ENCODE measurements at places on chromosomes 12 and 14.

- DNase-seq = no peak
These were observed 127.7 kb downstream of the SPTSSA start for GRCh38 chr14:34334329-34334728.

DNA sequence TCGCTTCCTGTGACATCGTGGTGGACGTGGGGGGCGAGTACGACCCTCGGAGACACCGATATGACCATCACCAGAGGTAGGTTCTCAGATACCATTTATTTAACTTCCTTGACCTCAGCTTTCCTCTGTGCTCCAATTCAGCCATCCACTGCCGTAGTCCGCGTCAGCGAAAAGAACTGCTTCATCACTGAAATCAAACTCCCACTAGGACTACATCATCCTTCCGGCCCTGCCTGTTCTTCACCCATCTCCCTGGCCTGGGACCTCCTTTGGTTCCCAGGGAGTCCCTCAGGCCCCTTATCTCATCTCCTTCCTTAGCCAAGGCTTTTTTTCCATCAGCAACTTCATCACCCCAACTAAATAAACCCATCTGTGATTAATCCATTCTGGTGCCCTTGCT, 692 bp downstream of the MYG1 start:
- peak; percentile 53 for DNase-seq

DNA sequence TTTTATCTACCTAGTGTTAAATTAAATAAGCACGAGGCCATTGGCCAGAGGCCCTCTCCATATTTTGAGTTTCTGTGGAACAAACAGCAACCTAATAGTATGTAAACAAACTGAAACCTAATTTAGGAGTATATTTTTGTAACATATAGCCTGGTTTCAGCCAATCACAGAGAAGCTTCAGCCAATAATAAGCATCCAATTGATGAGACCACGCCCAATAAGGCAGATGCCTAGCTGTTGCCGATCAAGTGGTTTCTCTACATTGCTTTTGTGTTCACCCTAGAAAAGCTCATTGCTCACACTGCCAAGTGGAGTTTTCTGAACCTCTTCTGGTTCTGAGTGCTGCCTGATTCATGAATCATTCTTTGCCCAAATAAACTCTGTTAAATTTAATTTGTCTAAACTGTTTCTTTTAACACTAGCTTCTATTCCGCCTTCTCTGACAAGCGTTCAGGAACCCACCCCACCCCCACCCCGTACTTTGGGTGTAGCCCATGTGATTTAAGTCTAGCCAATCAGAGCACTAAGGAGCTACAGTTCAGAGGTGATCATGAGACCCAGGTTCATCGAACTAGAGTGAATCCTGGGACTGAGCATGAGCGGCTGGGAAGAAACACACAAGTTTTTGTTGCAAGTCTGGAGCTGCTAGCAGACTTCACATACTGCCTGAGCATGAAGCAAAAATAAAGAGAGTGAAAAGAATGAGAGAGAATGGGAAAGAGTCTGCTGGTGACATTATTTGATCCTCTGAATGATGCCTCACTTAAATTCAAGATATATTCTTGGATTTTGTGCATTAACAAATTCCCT, 21.5 kb upstream of the LTA4H start:
- no peak for DNase-seq

DNA sequence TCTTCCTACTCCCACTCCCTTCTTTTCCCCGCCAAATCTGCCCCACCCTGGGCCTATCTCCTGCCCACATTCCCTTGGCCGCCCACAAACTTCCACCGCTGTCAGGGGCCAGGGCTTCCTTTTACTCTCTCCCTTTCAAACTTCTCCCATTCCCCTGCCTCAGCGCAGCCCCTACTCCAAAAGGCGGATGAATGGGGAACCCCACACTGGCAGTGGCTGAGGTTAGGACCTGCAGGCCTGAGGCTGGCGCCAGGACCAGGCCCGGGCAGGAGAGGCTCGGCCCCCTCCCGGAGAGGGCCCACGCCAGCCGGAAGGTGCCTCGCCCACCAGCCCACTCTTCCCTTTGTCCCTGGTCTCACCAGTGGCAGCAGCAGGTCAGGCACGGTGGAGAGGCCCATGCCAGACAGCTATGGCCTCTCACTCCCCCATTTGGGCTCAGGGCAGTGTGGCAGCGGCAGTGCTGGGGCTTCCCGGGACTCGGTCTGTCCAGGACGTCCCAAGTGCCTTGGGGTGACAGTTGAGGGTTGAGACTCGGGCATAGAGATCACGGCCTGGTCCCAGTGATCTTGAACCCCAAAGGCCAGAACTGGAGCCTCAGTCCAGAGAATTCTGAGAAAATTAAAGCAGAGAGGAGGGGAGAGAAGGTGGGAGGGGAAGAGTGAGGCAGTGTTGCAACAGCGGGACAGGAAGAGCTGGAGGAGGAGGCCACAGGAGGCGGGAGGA, at the start of gene TNFRSF1A:
Gene TNFRSF1A (minus strand): TSS at position 660 of the 723 bp plus-strand sequence. CDS start 262 bp downstream, at position 398.
- peak; percentile 86 for DNase-seq

DNA sequence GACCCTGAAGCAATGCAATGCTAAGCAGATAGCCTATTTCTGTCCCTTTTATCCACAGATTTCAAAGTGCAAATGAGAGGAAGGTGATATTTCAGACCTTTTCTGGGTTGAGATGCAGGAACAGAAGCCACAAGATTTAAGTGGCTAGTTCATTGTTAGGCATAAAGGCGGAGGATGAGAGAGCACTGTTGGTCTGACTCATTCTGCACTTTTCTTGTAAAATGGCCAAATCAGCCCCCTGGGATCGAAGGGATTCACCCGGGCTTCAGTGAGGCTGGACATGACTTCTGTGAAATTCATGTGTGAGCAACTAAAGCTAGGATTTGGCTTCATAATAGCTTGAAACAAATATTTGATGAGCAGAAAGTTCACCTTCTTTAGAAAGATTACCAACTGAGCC, 101.9 kb upstream of the OVCH1 start:
- DNase-seq = peak; percentile 26

- DNase-seq = no peak
These were observed 170.7 kb upstream of the CDKN3 start for GRCh38 chr14:54226103-54226502.

- DNase-seq = no peak
These were observed 1012.1 kb downstream of the BCL11B start for GRCh38 chr14:98259881-98260280.

- no peak for DNase-seq
These were observed 103.0 kb downstream of the FSCB start for GRCh38 chr14:44404036-44404435.

GRCh38 chr12:67286257-67286656, 17.1 kb downstream of the CAND1 start:
- no peak for DNase-seq

- DNase-seq = no peak
These were observed 1.7 kb downstream of the ARHGAP5 start for GRCh38 chr14:32078858-32079216.

All from hepatic stellate cell (primary cell).